D721Med (cell line): ENCODE measurements at places on chromosomes 6 and 20.

- no peak for DNase-seq
Measured at GRCh38 chr6:149969635-149970034, 5.9 kb downstream of the ULBP1 start.

- DNase-seq: no peak
Measured at GRCh38 chr20:54137115-54137514, 36.7 kb downstream of the CYP24A1 start.

DNA sequence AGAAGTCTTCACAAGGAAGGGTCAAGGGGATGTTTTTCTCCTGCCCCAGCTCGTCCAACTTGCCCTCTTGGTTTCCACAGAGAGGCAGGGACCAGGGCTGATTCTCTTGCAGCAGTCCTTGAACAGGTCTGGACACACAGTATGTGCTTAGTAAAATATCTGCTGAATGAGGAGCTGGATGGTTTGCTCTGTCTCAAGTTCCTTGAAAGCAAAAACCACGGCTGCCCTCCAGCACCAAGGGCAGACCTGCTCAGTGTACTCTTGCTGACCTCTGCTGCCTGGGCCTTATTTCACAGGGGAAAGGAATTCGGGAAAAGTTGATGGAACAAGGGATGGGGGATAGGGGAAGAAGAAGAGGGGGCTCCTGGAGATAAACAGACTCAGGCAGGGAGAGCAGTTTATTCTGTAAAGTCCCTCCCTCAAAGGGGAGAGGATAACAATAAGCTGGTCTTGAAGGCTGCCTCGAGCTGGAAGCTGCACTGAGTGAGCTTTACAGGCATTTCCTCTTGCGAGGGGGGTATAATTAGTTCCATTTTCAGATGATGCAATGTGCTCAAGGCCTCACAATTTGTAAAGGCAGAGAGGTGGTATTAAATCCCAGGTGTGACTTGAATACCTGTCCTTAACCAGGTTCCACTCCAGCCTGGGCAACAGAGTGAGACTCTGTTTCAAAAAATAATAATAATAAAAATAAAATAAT lies 10.3 kb downstream of the KCNK5 start:
- DNase-seq: no peak

GRCh38 chr6:33339193-33339592 lies 21.6 kb upstream of the ZBTB22 start:
- DNase-seq: no peak

DNA sequence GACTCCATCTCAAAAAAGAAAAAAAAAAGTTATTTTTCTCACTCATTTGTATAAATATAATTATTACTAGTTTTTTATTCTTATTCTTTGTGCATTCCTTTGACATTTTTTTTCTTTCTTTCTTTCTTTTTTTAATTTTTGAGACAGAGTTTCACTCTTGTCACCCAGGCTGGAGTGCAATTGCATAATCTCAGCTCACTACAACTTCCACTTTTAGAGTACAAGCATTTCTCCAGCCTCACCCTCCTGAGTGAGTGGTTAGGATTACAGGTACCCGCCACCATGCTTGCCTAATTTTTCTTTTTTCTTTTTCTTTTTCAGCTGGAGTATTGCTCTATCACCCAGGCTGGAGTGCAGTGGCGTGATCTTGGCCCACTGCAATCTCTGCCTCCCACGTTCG lies 51.4 kb upstream of the JARID2 start:
- no peak for DNase-seq

DNA sequence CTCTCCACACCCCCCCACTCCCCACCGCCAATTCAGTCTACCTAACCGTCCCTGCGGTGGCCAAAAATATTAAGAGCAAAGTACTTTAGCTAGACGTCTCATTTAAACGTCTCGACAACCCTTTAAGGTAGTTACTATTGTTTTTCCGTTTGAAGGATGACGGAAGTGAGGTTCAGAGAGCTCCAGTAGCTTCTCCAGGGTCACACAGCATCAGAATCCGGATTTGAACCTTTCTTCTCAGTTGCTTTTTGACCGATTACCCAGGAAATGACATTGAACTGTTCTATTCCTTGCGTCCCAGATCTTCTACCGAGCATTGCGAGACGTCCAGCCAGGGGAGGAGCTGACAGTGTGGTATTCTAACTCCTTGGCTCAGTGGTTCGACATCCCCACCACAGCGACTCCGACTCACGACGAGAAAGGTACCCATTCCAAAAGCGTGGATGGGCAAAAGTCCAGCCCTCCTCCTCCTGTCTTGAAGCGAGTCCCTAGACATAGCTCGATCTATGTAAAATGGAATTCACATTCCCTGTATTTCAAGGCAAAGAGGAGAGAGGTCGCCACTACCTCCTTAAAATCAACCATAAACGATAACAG lies 2.4 kb downstream of the PRDM13 start:
- DNase-seq: no peak

GRCh38 chr20:25225642-25226432 lies 22.0 kb upstream of the PYGB start:
- no peak for DNase-seq

GRCh38 chr6:124937645-124938044 lies 24.6 kb upstream of the RNF217 start:
- no peak for DNase-seq

- DNase-seq: no peak
Measured at GRCh38 chr6:41098366-41098765, 25.6 kb downstream of the NFYA start.

DNA sequence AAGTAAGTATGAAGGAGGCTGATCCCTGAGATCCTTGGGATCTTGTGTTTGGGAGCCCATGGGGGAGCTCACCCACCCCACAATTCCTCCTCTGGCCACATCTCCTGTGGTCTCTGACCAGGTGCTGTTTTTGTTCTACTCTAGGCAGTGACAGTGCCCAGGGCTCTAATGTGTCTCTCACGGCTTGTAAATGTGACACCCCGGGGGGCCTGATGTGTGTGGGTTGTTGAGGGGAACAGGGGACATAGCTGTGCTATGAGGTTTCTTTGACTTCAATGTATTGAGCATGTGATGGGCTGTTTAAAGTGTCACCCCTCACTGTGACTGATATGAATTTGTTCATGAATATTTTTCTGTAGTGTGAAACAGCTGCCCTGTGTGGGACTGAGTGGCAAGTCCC lies 2.8 kb downstream of the HLA-G start:
- no peak for DNase-seq

DNA sequence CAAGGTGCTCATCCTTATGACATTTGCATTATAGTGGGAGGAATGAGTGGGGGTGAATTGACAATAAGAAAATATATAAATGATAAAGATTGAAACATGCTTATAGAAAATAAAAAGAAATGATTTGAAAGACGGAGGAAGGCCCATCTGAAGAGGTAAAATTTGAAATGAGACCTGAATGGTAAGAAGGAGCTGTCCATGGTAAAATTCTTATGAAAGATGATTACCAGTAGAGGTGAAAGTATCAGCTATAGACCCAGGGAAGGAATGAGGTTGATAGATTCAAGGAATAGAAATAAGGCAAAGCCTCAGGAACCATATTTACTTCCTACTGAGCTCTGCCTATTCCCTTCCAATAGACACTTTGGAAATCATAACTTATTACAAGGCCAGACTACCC lies 149.7 kb downstream of the HTR1B start:
- no peak for DNase-seq

DNA sequence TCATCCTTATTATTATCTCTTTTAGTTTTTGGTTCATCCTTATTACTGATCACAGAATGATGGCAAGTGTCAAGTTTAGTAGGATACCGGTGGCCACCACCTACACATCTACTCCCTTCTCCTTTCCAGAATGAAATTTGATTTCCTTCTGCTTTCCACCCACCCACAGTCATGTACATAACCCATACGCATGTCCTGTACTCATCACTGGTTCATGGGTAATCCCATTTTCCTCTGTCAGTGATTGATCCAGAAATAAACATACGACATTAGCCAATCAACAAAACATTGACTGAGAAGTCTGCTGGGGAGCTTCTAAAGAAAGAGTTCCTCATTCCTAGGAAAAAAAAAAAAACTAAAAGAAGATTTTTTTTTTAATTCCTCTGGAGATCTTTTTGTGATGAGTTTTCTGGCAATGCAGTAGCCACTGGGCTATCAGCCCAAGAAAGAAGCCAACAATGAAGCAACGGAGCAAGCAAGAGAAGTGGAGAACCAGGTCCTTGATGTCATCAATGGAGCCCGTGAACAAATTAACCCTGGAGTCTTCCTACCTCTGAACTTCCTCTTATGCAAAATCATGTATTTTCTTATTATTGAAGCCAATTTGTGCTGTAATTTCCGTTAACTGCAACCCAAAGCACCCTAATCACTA lies 127.8 kb downstream of the TASP1 start:
- no peak for DNase-seq

DNA sequence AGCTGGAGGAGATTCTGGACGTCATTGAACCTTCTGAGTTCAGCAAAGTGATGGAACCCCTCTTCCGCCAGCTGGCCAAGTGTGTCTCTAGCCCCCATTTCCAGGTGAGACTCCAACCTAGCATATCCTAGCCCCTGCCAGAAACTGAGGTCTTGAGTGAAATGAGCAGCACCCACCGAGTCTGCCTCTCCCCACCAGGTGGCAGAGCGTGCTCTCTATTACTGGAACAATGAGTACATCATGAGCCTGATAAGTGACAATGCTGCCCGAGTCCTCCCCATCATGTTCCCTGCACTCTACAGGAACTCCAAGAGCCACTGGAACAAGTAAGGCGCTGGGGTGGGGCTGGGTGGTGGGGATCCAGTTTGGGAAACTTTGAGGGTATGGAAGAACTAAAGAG lies 4.6 kb downstream of the MEA1 start:
- DNase-seq: no peak

- no peak for DNase-seq
Measured at GRCh38 chr6:127191716-127192115, 73.2 kb downstream of the RSPO3 start.

GRCh38 chr20:4666001-4666479 lies 55.7 kb upstream of the PRND start:
- no peak for DNase-seq

DNA sequence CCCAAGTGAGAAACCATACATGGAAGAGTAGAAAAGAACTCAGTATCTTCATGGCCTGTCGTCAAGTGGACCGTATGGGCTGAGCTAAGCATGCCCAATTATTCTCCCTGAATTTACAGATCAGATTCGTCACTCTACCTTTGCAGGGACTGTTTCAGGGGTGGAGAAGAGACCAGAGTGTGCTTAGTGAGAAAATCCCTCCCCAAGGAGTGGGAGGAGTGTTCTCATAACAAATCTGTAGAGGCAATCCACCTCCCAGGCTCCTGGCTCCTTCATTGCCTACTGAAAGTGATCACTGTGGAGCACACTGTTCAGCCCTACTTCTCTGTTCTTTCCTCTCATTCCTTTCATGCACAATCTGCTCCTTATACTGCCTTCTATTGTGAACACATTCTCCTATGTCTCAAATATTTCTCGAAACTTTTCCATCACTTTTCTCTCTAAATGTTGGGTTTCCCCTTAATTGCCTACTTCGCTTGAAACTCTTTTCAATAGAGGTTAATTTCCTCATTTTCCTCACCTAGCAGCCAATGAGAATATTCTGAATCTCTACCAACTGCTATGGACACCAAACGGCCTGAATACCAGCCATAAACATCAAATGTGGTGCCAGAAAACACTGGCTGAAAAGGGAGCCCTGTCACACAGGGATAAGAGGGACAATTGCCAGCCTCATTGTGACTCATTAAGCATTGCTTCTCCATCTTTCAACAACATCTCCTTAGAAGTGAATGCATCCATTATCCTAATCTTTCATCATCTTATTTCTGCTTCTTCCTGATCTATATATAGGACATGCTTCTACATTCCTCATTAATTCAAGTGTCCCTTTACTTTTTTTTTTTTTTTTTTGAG lies 398.3 kb downstream of the UTRN start:
- no peak for DNase-seq

DNA sequence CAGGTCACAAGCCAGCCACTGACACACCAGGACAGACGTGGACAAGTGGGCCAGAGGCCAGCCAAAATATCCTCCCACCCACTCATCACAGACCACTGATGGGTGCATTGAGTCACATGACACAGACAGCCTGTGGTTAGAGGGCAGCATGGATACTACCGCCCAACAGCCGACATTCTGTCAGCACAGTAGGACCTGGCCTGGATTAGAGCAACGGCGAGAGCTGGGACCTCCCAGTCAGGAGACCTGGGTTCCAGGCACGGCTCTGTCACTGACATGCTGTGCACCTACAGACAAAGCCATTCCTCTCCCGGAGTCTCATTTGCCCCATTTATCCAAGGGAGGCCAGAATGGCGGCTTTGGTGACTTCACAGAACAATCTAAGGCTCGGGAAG lies 8.0 kb downstream of the ZNF335 start:
- no peak for DNase-seq

- DNase-seq: no peak
Measured at GRCh38 chr20:32441638-32442037, 83.5 kb downstream of the ASXL1 start.

GRCh38 chr6:124962639-124963415 lies 590 bp downstream of the RNF217 start:
- DNase-seq: no peak

DNA sequence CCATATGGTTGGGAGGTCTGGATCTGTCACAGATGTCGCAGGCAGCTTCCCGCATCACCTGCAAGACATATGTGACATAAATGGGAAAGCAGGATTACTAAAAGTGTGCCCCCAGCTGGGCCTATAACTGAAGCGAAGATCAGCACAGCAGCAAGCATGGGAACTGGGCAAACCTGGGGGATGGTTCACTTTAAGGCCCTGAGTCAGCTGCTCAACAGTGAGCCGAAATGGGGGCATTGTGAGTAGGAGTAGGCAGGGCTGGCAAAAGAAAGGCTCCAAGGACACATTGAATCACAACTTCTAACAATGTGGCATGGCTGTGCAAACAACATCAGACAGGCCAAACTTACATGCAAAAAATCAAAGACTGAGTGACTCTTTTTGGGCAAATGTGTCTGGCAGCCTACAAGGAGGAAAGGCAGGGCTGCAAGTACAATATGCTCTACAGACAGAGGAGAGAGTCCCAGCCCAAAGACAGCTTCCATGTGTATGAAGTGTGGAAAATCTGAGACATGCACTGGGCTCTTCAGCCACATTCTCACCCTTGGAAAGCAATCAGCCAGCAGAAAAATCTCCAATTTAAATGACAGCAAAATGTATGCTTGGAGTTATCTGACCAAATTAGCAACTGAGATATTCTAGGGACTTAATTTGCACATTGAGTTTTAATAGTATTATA lies 531.0 kb upstream of the MMS22L start:
- DNase-seq: no peak

GRCh38 chr6:130447374-130447773 lies 81.6 kb downstream of the TMEM200A start:
- no peak for DNase-seq
